Memory B cell (primary cell): ENCODE measurements at places on chromosomes 7 and 10.

DNA sequence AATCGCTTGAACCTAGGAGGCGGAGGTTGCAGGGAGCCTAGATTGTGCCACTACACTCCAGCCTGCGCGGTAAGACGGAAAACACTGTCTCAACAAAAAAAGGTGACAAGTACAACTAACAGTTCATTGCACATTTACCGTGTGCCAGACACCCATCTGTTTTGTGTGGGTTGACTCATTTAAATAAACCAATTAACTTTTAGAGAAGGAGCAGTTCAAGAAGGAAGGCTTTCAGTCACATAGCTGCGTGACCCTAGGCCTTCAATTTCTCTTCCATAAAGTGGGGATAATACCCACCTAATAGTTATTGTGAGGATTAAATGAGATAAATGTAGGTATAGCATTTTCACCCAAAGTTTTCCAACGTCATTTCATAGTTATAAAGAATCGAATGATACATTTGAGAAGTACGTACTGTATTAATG is 52.3 kb upstream of the KDM7A start:
- peak overlapping the region; percentile 79 for H3K4me3 ChIP-seq
- DNase-seq, result peak; percentile 23
- H3K36me3 ChIP-seq, result no peaks in the 10 kb centered on the region
- H3K4me1 ChIP-seq, result peaks cover 49% of the 10 kb centered on the region
- no peaks in the 10 kb centered on the region for H3K27me3 ChIP-seq
- H3K27ac ChIP-seq, result peak overlapping the region; percentile 99

DNA sequence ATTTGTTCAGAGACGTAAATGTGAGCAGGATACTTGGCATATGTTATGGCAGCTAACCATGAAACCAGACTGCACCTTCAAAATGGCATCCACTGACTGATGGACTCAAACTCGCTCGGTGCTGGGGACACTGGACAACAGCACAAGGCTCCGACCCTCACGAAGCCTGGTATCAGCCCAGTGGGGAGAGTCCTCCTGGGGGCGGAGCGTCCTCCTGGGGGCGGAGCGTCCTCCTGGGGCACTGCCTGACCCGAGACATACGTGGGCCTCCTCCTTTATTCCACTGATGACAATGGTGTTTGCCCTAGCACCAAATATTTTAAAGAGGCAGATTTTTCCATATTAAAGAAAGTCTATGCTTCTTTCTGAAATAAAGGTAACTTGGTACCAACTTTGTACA is 39.5 kb downstream of the ESYT2 start:
- no peak overlapping the region for H3K27ac ChIP-seq
- H3K4me3 ChIP-seq, result no peak overlapping the region
- DNase-seq, result no peak

DNA sequence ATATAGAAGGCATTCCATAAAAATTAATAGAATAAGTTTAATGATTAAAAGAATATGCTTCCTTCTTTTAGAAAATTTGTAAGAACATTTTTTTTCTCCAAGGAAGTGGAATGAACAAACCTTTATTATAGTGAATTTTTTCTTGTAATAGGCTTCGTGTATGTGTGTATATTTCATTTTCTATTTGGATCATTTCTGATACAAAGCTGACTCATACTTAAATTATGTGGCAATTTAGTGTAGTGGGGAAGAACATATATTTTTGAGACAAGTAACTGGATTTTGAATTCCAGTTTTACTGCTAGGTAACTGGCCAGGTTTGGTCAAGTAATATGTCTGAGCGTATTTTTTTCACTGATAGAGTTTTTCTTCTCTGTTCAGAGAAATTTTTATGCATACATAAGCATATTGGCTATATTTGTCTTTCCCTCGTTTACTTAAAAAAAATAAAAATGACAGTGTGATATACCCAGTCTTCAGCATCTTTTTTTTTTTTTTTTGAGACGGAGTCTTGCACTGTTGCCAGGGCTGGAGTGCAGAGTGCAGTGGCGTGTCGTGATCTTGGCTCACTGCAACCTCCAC is 50.8 kb downstream of the CDK13 start:
- no peak overlapping the region for H3K27ac ChIP-seq
- no peak overlapping the region for H3K4me3 ChIP-seq
- no peak for DNase-seq

DNA sequence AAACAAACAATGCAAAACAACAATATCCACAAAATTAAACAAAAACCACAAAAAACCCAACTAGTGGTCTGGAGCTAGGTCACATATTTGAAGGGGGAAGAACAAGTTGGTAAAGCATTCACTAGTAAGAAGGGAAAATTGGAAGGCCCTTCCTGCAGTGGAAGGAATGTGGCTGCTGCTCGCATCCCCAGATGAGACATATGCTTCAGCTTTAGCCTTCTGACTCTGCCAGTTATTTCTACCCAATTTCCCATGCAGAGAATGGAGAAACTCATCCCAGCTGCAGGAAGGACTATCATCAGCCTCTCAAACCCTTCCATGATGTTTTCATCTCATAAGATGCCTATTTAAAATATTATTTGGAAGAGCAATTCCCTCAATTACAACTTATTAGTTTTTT is 176.6 kb downstream of the BMPER start:
- no peak for DNase-seq
- H3K36me3 ChIP-seq, result no peaks in the 10 kb centered on the region
- H3K27me3 ChIP-seq, result peaks cover 2% of the 10 kb centered on the region
- H3K4me1 ChIP-seq, result no peaks in the 10 kb centered on the region
- no peak overlapping the region for H3K4me3 ChIP-seq

DNA sequence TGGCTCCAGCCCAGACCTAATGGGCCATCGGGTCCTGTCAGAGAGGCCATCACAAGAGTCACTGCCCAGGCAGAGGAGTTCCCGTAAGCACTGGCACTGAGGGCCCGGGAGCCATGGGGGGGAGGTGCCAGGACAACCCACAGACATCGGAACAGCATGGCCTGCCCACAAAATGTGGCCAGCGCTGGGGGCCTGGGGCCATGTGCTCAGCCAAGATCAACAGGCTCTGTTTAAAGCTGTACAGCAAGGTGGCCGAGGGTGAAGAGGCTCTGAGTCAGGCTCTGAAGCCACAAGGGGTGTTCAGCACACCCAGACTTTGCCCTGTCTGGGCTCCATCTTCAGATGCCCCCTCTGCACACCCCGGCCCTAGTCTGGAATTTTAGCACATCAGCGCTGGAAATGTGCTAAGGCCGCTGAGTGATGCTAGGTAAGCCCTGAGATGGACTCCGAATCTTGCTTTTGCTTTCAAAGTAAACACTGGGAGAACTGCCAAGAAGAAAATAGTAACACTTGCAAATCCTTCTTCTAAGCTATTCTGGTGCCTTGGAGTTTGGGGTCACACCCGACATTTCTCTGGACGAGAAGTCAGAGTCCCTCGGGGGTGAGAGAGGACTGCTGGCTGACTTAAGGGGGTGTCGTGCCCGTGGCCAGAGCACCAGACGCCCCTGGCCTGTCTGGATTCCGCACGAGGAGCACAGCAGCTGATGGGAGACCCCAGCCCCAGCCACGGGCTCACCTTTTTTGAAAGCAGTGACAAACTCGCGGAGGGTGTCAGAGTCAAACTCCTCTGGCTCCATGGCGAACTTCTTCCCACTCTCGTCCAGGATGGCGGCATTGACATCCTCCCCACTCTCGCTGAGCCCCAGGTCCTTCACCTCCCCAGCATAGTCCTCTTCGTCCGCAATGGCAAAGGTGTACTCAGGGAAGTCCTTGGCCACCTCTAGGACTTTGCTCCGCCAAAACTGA is 23.6 kb downstream of the PDIA4 start:
- H3K27me3 ChIP-seq, result no peaks in the 10 kb centered on the region
- peaks cover 3% of the 10 kb centered on the region for H3K4me1 ChIP-seq
- H3K4me3 ChIP-seq, result no peak overlapping the region
- peaks cover 9% of the 10 kb centered on the region for H3K36me3 ChIP-seq
- no peak for DNase-seq
- H3K27ac ChIP-seq, result no peak overlapping the region

- no peak overlapping the region for H3K4me3 ChIP-seq
- no peak for DNase-seq
- H3K27ac ChIP-seq, result no peak overlapping the region
- H3K4me1 ChIP-seq, result peaks cover 2% of the 10 kb centered on the region
- no peaks in the 10 kb centered on the region for H3K36me3 ChIP-seq
- peaks cover 11% of the 10 kb centered on the region for H3K27me3 ChIP-seq
These were observed 2.5 kb upstream of the GDF2 start for GRCh38 chr10:47319784-47320183.

DNA sequence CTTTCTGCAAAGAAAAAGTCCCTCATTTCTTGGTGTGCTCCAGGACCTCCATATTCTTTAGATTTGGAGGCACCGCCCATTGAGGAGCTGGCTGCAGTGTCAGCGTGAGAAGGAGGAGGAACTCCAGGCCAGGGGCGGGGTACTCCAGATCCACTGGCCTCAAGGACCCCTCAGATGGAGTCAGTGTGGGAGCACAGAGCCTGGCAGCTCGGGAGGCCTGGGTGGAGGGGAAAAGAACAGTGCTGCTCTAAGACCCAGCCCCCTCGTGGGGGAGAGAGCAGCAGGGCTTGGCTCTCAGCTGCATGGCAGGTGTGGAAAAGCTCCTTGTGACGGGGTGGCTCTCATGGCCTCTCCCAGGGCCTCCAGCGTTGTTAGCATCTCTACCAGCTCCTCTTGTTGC is 70.5 kb downstream of the ITGB1 start:
- DNase-seq, result no peak
- no peaks in the 10 kb centered on the region for H3K36me3 ChIP-seq
- H3K4me3 ChIP-seq, result no peak overlapping the region
- no peak overlapping the region for H3K27ac ChIP-seq
- H3K4me1 ChIP-seq, result peaks cover 2% of the 10 kb centered on the region
- no peaks in the 10 kb centered on the region for H3K27me3 ChIP-seq

- no peak for DNase-seq
- H3K4me3 ChIP-seq, result no peak overlapping the region
- no peak overlapping the region for H3K27ac ChIP-seq
These were observed 152.2 kb upstream of the TCF7L2 start for GRCh38 chr10:112797855-112798254.

DNA sequence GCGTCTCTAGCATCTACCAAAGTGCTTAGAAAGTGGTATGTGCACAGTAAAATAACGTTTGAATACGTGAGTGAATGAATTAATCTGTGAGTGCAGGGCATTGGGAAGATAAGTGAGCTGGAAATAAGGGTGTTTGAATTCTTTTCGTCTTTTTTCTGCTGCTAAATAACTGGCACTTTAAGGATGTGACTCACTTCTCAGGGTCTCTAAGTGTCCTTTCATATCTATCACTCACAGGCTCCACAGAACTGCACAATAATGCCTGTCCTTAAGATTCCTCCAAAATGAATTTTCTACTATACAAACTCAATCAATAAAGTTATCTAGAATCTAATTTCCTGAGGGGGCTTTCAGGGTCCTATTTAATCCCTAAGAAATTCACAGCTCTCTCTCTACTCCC is 3.2 kb upstream of the DGKB start:
- DNase-seq, result no peak
- no peaks in the 10 kb centered on the region for H3K27me3 ChIP-seq
- no peaks in the 10 kb centered on the region for H3K36me3 ChIP-seq
- no peak overlapping the region for H3K27ac ChIP-seq

DNA sequence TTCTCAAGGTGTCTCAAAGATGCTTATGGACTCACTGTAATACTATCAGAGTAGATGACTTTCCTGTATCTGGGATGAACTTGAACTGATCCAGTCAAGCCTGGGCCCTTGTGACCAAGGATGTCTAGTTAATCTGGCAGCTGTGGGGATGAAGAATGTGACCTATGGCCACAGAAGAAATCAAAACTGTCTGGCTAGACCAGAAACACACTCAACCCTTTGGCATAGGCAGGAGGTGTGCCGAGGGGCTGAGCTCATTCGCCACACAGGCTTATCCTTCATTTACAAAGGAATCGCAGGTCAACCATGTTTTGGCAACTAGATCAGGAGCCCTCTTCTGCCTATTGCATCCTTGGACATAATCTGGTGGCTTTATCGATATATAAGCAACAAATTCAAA is 110.6 kb downstream of the ATXN7L1 start:
- H3K4me3 ChIP-seq, result no peak overlapping the region
- H3K27me3 ChIP-seq, result peaks cover 7% of the 10 kb centered on the region
- no peak overlapping the region for H3K27ac ChIP-seq
- no peaks in the 10 kb centered on the region for H3K36me3 ChIP-seq
- peaks cover 20% of the 10 kb centered on the region for H3K4me1 ChIP-seq

DNA sequence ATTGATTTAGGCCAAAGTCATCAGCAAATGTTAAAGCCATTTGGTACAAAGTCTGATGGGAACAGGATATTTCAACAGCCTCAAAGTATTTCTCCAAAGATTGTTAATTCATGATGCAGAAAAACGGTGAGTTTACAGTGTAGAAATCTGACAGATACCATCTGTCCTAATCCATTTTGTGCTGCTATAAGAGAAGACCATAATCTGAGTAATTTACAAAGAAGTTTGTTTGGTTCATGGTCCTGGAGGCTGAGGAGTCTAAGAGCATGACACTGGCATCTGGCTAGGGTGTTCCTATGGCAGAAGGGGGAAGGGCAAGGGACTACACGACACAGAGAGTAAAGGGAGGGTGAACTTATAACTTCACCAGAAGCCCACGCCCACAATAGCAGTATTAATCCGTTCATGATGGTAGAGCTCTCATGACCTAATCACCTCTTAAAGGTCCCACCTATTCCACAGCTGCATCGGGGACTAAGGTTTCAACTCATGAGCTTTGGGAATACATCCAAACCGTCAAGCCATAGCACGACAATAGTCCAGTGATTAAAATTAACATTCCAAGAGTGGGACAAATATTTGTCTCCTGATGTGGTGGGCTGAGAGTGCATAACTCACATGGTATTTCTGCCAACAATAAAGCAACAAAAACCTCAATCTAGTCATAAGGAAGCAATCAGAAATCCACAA is 298.6 kb upstream of the AKR1E2 start:
- no peak for DNase-seq
- H3K4me1 ChIP-seq, result peaks cover 8% of the 10 kb centered on the region
- peaks cover 6% of the 10 kb centered on the region for H3K27me3 ChIP-seq
- no peaks in the 10 kb centered on the region for H3K36me3 ChIP-seq

DNA sequence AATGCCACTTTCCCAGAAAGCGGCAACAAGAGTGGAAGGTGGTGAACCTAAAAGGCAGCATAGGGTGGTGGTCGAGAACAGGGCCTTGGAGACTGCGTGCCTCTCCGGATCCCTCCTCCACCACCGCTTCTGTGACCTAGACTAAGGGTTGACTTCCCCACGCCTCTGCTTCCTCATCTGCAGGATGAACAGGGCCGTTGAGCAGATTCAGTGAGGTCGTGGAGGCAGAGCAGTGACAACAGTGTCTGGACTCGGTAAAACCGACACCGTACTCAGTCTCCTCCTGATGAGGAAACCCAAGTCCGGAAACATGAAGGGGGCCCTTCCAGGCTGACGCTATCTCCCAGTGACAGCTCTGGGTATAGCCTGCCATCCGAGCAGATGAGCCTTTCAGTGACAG is 162.6 kb downstream of the CELF2 start:
- DNase-seq, result no peak
- H3K4me3 ChIP-seq, result peak overlapping the region; percentile 82
- no peaks in the 10 kb centered on the region for H3K27me3 ChIP-seq
- peaks cover 38% of the 10 kb centered on the region for H3K36me3 ChIP-seq
- no peak overlapping the region for H3K27ac ChIP-seq
- H3K4me1 ChIP-seq, result peaks cover 74% of the 10 kb centered on the region
